GM20000 (cell line): ENCODE measurements at places on chromosomes 2 and 18.

GRCh38 chr2:80073134-80073561, 231.4 kb downstream of the LRRTM1 start:
- peak; percentile 50 for DNase-seq

GRCh38 chr2:33213244-33213643, 263.2 kb upstream of the RASGRP3 start:
- DNase-seq, result no peak

DNA sequence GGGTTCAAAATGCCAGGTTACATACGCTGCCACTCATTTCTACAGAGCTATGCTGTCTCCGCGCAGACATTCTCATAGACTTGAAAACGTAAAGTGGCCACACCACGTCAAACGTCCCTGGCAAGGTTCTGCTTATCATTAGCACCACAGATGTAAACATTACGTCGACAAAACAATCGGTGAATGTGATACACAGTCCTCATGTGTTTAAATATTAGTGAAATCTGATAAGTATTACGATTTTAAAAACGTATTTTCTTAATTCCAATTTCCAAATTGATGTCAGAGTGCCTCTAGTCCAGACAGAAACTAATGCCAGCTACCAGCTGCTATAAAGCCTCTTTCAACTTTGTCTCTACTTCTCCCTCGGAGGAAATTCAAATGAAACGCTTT, 1.2 kb downstream of the STK17B start:
- DNase-seq, result peak; percentile 34

DNA sequence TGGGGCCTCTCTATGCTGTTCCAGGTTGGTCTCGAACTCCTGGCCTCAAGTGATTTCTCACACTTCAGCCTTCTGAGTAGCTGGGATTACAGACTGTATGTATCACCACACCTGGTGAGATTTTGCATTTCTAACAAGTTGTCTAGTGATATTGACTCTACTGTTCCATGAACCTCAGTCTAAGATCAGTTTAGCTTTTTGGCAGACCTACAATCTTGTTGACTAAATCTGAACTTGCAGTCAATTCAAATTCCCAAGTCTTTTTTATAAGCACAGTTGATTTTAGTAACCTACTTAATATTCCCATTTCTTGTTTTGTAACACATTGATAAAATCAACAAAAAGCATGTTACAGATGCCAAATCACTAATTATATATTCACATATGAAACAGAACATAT, 266.1 kb upstream of the CYP26B1 start:
- DNase-seq, result no peak

GRCh38 chr2:65420712-65421431, 11.5 kb downstream of the SPRED2 start:
- peak; percentile 58 for DNase-seq

GRCh38 chr2:132538331-132538855, 121.8 kb downstream of the GPR39 start:
- DNase-seq, result no peak

DNA sequence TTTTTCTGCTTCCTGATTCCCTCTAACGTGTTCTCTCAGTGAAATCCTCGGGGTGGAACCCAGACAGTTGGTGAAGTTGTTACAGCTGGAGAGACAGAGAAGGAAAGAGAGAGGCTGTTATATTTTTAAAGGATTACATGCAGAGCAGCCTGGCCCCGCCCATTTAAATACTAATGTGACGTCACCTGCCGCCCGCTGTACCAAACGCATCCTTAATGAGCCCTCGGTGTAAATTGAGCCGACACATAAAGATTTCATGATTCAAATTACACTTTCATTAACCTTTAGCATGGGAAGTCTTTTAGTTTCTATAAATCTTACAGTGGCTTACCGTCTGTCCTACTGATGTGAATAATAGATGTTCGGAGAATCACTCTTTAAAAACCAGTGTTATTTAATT, 164.0 kb upstream of the SIX3 start:
- DNase-seq, result no peak

- DNase-seq, result peak; percentile 56
Measured at GRCh38 chr2:98822301-98823164, 91.6 kb upstream of the MGAT4A start.

DNA sequence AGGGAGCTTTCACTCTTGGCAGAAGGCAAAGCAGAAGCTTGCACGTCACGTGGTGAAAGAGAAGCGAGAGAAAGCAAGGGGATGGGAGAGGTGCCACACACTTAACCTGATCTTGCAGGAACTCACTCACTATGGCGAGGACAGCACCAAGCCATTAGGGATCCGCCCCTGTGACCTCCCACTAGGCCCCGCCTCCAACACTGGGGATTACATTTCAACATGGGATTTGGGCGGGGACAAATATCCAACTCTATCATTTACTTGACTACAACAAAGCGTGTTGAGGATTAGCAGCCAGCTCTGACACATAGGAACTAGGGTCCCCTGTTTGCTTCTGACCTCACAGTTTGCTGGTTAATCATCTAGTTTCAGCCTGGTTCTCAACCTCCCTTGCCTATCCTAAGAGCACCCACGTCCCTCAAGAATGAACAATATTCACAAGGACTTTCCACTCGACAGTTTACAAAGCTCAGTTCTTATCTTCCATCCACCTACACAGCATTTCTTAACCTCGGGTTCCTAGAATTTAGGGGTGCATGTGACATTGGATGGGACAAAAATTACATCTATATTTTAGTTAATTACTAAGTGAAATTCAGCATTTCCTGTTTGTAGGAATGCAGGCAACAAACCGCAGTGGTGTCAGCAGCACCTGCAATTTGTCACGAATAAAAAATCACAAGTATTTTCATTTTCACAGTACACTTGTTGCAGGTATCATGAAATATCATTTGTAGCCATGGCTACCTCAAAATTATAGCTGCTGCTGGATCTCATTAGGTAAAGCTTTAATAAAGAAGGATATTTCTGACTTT, 36.0 kb downstream of the LBH start:
- DNase-seq, result no peak

DNA sequence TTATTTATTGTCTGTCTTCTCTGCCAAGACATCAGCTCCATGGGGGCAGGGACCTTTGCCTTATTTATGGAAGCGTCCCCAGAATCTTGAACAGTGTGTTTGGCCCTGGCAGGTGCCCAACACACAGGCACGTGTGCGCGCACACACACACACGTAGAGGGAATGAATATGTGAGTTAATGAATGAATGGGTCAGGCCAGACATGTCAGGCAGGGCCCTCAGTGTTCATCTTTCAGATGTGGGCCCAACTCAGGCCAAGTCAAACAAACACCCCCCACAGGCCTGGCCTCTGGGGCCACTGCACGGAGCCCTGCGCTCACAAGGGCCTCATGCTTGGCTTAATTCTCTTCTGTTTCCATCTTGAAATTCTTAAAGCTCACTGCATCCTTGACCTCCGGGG, 54.1 kb downstream of the DYSF start:
- no peak for DNase-seq

- no peak for DNase-seq
Measured at GRCh38 chr2:221103930-221104329, 468.2 kb downstream of the EPHA4 start.

- DNase-seq, result no peak
Measured at GRCh38 chr2:234670806-234671205, 173.9 kb upstream of the ARL4C start.

- DNase-seq, result no peak
Measured at GRCh38 chr2:129857200-129857599, 122.3 kb upstream of the RAB6C start.

DNA sequence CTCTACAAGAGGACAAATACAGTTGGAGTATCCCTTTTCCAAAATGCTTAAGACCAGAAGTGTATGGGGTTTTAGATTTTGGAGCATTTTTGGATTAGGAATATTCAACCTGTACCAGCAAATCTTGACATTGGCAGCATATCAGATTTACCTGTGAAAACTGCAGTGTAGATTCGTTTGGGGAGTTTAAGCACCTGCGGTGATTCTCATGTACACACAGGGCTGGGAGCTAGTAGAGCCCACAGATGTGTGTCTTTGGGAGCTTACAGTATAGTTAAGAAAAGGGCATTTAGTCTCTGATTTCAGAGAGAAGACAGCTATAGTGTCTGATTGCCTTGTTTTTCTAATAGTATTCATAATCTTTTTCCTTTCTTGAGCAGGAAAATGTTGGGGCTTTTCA, 30.1 kb downstream of the PTCD3 start:
- DNase-seq, result no peak

DNA sequence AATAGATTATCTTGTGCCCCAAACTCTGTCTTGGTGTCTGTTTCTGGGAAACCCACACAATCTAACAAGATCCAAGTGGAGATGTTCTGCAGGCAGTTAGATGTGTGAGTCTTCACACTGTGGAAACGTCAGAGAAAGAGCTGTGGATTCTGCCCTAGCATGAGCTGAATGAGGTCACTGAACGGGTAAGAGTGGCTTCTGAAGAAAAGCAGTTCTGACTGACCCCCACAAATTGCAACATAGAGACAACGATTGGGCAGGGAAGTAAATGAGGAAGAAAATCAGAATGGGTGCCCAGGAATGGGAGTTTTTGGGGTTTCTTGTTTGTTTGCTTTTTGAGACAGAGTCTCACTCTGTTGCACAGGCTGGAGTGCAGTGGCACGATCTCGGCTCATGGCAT, 12.9 kb upstream of the RPL37A start:
- DNase-seq, result no peak

DNA sequence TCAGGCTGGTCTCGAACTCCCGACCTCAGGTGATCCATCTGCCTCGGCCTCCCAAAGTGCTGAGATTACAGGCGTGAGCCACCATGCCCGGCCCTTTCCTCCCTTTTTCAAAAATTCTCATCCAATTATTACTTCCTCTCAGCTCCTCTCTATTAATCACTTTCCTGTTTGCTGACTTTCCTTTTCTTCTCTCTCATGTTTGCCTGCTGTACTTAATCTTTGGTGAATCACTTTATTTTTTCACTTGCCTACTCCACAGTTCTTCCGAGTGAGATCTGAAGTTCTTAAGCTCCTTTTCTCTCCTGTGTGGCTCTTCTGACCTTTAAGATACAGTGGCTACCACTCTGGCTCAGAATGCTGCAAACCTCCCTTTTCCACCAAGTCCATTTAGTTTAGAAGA, 126.3 kb upstream of the SERTAD2 start:
- no peak for DNase-seq

DNA sequence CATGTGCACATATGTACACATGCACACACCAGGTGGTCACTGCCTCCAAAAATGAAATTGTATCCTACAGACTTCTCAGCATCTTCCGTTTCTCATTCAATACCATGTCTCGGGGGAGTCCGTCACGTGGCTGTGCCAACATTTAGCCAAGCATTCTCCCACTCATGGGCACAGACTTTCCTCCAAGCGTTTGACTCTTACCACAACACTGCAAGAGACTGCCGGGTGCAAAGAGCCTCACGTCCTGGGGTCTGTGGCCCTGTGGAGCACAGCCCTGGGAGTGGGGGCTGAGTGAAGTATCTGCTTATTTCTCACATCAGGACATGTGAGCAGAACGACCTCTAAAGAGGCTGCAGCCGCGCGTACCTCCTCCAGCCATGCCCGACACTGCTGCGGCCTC, 28.0 kb downstream of the HDAC4 start:
- DNase-seq, result no peak

DNA sequence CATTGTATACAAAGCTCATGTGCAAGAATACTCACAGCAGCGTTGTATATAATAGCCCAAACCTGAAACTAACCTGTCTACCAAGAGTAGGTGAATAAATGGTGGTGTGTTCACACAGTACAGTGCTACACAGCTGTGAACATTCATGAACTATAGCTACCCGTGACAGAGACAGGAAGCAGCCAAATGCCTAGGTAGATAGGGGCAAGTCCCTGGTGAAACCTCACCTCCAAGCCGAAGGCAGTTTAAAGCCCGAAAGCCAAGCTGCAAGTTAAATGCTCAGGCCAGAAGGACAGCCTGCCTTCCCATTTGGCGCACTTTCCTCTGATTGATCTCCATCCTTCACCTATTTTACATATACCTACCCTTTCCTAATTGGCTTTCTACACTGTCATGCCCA, 36.5 kb upstream of the IMPA2 start:
- DNase-seq, result no peak

DNA sequence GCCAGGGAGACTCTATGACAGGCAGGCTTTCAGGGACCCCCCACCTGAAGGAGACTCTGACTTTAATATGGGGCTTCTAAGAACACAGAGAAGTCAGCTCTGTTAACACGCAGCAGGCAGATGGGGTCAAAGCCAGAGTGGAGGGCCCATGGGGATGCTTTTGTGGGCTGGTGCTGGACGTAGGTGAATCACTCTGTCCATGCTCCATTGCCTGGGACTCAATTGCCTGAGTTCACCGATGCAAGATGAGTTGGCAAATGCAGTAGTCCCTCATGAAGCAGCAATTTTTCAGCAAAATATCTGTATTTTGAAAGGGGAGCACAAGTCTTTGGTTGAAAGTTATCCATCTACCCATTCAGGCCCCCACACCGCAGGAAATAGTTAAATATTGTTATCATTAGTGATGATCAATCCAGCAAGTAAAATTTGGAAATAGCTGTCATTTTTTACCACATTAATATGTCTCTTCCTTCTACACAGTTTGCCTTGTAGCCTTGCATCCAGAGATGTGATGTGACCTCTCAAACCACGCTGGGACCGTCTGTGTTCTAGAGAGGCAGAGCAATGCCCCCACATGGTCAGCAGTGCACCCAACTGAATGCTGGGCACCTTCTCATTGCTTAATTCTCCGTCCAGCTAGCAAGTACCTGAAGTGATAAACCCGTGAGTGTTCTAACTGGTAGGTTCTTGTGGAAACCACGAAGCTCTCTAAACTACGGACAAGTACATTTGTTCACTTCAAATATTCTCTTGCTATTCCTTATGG, 34.8 kb upstream of the FAM110C start:
- no peak for DNase-seq

- no peak for DNase-seq
Measured at GRCh38 chr2:203600286-203600685, 65.2 kb upstream of the RAPH1 start.

GRCh38 chr18:31101183-31102024, 817 bp downstream of the DSC2 start:
- DNase-seq, result peak; percentile 68

- DNase-seq, result no peak
Measured at GRCh38 chr2:9093324-9093723, 89.8 kb upstream of the MBOAT2 start.

GRCh38 chr2:238379096-238379810, 47.5 kb upstream of the ASB1 start:
- DNase-seq, result no peak

- DNase-seq, result no peak
Measured at GRCh38 chr2:48118895-48119294, 212.6 kb upstream of the FBXO11 start.

- DNase-seq, result no peak
Measured at GRCh38 chr2:227855440-227855839, 16.0 kb upstream of the DAW1 start.

DNA sequence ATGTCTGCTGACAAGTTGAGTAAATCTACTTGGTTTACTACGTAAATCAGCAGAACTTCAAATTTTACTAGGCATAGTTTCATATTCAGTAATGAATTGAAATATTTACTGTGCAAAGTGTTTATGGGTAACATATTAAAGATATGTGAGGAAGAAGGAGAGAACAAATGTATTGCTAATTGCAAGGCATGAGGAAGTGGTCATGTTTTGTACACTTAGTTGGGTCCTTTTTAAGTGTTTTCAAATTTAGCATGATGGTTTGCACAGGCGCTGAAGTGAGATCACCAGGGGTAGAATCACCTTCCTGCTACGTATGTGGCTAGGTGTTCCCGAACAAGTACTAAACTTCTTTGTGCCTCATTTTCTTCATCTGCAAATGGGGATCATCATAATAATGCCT, 1534.4 kb downstream of the LRP1B start:
- DNase-seq, result no peak
